ENCODE measurements at places on chromosomes 2 and 18. TPM values are rescaled to one million over a fixed set of nuclear protein-coding genes. Genes with fewer than 3 reads are reported as not detected.

Gene KCNJ13
- not detected for total RNA-seq

Gene HTR2B
- total RNA-seq, result not detected

Gene OTX1
- total RNA-seq, result 1.8 TPM

Gene RAD51AP2
- 0.16 TPM for total RNA-seq

Gene PLEK
- 1.00 TPM for total RNA-seq

Gene SMAD7
- 3.7 TPM for total RNA-seq

Gene DNAJC27
- total RNA-seq, result 2.2 TPM

Gene ZNF396
- total RNA-seq, result 0.80 TPM

Gene PROKR1
- total RNA-seq, result not detected

Gene CNGA3
- total RNA-seq, result not detected

Gene GKN1
- total RNA-seq, result not detected

Gene COL6A3
- total RNA-seq, result 23.0 TPM

Gene CAPN13
- total RNA-seq, result 1.4 TPM

Gene HNMT
- total RNA-seq, result 2.5 TPM

Gene AKAIN1
- not detected for total RNA-seq

Gene CD226
- total RNA-seq, result 0.44 TPM

Gene PDE6D
- 18.5 TPM for total RNA-seq

Gene FAM124B
- total RNA-seq, result 0.36 TPM

Gene WNT10A
- 3.4 TPM for total RNA-seq

Gene DYNAP
- 26.2 TPM for total RNA-seq

Gene GCG
- total RNA-seq, result not detected

Gene ZC3H8
- total RNA-seq, result 9.4 TPM

Gene NPPC
- 2.1 TPM for total RNA-seq

Gene CFAP221
- not detected for total RNA-seq

Gene ASB18
- total RNA-seq, result not detected

Gene PARD3B
- total RNA-seq, result 4.3 TPM

Gene RTP5
- not detected for total RNA-seq

Gene PRKAG3
- not detected for total RNA-seq

Gene ASIC4
- total RNA-seq, result not detected

Gene CHCHD5
- total RNA-seq, result 41.5 TPM

Gene CGREF1
- 0.96 TPM for total RNA-seq

Gene IL36G
- 27.4 TPM for total RNA-seq

Gene NETO1
- not detected for total RNA-seq

Gene FAHD2B
- 5.6 TPM for total RNA-seq
